ENCODE measurements at places on chromosomes 12 and 14.

DNA sequence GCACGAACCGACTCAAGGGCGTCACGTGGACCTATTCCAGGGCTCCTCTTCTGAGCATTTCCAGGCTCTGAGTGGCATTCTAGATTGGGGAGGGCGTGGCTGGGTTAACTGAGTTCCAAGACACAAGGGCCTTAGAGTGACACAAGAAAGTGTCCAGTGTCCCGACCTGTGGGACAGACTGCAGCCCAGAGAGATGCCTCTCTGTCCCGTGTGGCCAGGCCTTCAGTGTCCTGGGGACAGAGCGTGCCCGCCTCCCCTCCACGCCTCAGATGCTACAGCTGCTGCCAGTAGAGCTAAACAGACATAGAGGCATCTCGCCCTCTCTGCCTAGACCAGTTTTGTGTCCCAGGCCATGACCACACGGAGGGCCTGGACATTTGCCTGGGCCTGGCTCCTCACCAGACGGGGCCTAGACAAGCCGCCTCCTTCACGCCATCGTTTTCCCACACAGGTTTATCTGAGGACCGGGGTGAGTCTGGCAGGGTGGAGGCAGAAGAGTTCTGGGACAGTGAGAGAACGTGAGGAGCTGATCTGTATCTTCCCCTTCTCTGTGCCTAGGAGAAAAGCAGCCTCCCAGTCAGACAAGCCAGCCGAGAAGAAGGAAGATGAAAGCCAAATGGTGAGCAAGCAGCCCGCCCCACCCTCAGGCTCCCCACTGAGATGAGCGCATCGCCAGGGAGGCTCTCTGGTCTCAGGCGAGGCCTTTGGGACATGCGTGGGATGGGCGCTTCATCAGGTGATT, 27.1 kb downstream of the DEGS2 start:
- DNase-seq, result peak; percentile 67

DNA sequence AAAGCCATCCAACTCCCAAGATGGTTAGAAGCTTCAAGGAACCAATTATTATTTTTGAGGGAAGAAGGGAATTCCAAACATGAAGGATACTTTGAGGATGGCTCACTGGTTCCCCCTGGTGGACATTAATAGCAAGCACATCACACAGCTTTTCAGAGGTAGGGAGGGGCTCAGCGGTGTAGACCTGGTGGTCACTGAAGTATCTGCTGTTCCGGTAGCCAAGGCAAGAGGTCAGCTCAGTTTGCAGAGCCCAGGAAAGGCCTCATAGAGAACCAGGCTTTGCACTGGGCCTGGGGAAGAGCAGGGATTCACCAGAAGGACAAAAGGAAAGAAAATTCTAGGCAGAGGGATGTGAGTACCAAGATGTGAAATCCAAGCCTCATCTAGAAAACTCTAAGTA, 118.7 kb downstream of the KSR2 start:
- DNase-seq, result peak; percentile 43

DNA sequence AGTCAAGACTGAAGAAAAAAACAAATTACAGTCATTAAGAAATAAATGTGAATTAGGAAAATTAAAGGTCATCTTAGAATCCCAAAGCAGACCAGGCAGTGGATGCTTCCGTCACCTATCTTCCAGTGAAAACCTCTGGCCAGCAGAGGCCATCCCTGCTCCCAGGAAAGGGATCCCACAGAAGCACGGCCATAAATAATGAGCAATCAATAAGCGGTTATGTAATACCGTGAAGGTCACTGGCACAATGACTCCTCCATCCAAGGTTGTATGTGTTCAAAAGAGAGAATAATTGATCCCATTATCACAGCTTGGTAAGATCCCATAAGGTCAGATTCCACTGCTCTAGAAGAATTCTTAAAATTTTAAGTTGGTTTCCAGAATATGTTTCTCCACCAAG, 85.7 kb downstream of the PPP2R5E start:
- no peak for DNase-seq

GRCh38 chr14:67490196-67490595, 1.7 kb upstream of the TMEM229B start:
- no peak for DNase-seq

DNA sequence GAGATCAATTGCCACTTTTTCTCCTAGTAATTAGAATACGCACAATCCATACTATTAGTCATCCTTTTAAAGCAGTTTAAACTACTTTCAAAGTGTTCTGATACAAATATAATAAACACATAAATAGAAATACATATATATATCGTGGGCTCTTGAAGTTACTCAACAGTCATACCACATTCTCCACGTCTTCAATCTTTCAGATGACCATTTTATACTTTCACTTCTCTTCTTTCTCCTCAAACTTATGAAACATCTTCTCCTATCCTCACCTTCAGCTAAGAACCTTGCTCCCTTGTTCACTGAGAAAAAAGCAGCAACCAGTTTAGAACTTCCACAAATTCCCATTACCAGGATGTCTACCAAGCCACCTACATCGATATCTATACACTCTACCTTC, 19.2 kb downstream of the CEP290 start:
- no peak for DNase-seq

DNA sequence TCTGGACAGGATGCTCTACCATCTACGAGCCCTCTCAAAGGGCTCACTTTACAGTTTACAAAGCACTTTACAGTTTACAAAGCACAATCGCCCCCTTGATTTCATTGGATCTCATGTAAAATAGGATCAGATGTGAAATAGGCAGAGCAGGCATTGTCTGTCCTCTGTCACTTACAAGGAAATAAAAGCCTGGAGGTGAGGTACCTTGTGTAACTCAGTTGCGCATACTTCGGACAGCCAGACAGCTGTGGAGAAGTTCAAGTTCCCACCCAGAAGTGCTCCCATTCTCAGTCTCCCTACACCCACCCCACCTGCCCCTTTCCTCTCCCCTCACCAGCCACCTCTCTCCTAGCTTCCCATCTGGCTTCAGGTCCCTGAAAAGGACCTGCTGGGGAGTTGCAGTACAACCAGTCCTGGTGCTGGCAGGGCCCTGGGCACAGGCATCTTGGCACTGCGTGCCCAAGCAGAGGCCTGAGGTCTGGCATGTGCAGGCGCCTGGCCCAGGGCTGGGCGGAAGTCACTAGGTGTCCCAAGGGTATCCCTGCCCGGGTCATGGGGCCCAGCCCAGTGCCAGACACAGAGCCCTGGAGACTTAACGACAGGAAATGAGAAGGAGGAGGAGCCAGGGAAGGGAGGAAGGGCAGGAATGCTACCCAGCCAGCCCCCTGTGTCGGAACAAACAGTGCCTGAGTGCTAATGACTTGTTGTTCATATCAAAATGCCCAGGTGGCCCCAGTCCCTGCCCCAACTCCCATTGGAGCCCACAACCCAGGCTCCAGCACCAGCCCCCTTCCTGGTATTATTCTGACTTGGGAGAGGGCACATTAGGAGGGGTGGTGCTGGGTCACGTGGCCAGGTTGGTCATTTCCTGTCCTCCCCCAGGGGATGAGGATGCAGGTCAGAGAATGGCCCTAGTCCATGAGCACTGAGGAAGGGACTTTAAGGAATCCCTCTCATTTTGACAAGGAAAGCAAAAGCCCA, 5.4 kb downstream of the RAPGEF3 start:
- no peak for DNase-seq

- peak; percentile 3 for DNase-seq
These were observed 469.8 kb downstream of the BCAT1 start for GRCh38 chr12:24479131-24479530.

DNA sequence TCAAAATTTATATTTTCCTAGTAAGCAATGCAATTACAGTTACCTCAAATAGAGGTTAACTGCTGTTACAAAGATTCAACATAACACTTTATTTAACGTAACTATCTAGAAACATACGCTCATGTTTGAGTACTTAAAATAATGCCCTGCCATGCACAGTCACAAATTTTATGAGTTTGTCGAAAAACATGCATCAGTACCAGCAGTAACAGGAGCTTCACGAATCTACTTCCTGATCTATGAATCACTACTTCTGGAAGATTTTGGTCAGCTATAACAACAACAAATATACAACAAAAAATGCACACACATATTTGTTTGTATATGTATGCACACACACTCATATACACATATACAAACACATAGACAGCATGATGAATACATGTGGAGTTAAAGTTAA, 881.8 kb downstream of the FSCB start:
- DNase-seq, result no peak

Data from fibroblast of skin of right quadriceps (primary cell).